Progenitor cell of endocrine pancreas (in vitro differentiated cells): ENCODE measurements at places on chromosomes 1 and 21.

DNA sequence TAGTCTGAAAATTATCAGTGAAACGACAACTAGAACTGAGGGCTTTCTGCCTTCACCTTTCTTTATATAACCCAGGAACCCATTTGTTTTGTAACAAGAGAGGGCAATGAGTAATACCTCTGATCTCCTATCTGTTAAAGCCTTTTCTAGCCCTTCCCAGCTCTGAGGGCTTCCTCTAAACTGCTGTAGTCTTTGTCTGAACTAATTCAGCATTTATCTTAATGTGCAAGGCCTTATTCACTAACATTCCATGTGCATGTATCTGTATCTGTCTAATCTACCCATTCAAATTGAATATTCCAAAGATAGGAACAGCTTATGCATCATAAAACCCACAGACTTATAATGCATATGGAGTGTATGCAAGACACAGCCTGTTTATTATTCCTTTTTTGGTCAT is 167.1 kb downstream of the LYPLAL1 start:
- DNase-seq, result no peak
- H3K4me1 ChIP-seq, result no peaks in the 10 kb centered on the region
- H3K27ac ChIP-seq, result no peak overlapping the region
- H3K36me3 ChIP-seq, result peaks cover 7% of the 10 kb centered on the region

- DNase-seq, result no peak
- no peak overlapping the region for H3K4me3 ChIP-seq
- no peak overlapping the region for H3K27ac ChIP-seq
- peaks cover 8% of the 10 kb centered on the region for H3K4me1 ChIP-seq
- no peaks in the 10 kb centered on the region for H3K27me3 ChIP-seq
- H3K36me3 ChIP-seq, result peaks cover 24% of the 10 kb centered on the region
Observed at GRCh38 chr1:224266915-224267856, 62.8 kb downstream of the NVL start.

- no peak overlapping the region for H3K27ac ChIP-seq
- peaks cover 10% of the 10 kb centered on the region for H3K4me1 ChIP-seq
- no peaks in the 10 kb centered on the region for H3K27me3 ChIP-seq
- no peak for DNase-seq
- H3K4me3 ChIP-seq, result no peak overlapping the region
- H3K36me3 ChIP-seq, result no peaks in the 10 kb centered on the region
Observed at GRCh38 chr1:16438924-16439323, 1.6 kb upstream of the NECAP2 start.

DNA sequence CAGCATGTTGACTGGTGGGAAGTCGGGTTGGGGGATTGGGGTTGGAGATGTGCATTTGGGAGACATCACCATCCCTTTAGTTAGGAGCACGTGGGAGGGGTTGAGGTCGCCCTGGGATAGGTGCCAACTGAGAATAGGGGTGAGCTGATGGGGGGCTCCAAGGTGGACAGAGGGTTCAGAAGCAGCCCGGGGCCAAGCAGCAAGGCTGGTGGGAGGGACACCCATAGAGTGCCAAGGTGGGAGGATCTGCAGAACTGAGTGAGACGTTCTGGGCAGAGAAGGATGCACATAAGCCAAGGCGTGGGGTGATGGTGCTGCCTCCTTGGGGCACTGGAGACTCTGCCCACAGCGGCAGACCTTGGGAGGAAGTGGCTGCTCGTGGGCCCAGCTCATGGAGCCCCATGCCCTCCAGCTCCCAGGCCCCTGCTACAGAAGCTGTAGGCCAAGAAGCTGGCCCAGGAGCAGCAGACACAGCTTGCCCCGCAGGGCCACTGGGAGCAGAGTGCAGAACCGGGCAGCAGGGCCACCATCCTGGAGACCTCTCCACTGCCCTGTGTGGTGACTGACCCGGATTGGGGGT is 31.4 kb upstream of the PKP1 start:
- no peak for DNase-seq
- no peaks in the 10 kb centered on the region for H3K36me3 ChIP-seq
- H3K27ac ChIP-seq, result no peak overlapping the region
- no peaks in the 10 kb centered on the region for H3K4me1 ChIP-seq
- H3K4me3 ChIP-seq, result no peak overlapping the region
- peaks cover 5% of the 10 kb centered on the region for H3K27me3 ChIP-seq

DNA sequence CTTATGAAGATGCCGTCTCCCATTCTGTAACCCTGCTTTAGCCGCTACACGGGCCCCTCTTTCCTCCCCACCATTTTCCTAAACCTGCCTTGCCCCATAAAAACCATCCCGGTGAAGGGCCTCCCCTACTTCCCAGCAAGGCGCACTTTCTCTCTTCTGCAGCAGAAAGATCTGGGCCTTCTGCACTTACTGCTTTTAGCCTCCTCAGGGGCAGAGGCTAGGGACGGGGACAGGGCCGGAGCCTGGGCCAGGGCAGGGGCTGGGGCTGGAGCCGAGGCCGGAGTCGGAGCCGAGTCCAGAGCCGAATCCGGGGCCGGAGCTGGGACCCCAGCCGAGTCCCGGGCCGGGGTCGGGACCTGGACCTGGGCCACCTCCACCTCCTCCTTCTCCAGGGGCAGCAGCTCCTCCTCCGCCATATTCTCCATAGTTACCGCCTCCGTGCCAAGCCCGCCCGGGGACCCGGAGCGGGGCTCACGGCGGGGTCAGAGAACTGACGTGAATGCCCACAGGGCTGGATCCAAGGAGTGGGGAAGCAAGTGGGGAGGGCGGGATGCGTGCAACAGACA is 382 bp downstream of the TRMT1L start:
- H3K4me3 ChIP-seq, result peak overlapping the region; percentile 98
- no peaks in the 10 kb centered on the region for H3K27me3 ChIP-seq
- H3K36me3 ChIP-seq, result peaks cover under 1% of the 10 kb centered on the region
- peak overlapping the region; percentile 99 for H3K27ac ChIP-seq
- peaks cover 30% of the 10 kb centered on the region for H3K4me1 ChIP-seq
- no peak for DNase-seq

- no peak for DNase-seq
- H3K4me1 ChIP-seq, result no peaks in the 10 kb centered on the region
- no peak overlapping the region for H3K27ac ChIP-seq
Observed at GRCh38 chr1:100767176-100767890, 47.8 kb downstream of the VCAM1 start.

DNA sequence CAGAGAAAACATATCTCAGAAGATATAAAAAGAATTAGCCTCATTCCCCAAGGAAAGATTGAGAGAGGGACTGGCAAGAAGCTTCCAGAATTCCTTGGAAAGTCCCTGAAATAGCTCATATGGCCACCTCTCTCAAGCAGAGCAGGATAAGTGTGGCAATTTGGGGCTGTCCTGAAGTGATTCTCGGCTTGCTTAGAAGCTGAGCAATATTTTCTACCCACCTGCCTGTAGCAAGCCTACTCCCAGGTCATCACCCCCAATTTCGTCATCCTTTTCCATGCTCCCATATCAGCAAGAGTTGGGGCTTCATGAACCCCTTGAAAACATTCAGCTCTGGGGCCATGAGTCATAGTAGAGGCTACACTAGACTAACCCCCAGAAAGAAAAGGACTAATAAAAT is 131.5 kb downstream of the PLPP3 start:
- peaks cover 17% of the 10 kb centered on the region for H3K4me1 ChIP-seq
- no peaks in the 10 kb centered on the region for H3K36me3 ChIP-seq
- no peak overlapping the region for H3K4me3 ChIP-seq
- H3K27ac ChIP-seq, result no peak overlapping the region
- no peaks in the 10 kb centered on the region for H3K27me3 ChIP-seq

- no peak overlapping the region for H3K27ac ChIP-seq
- no peaks in the 10 kb centered on the region for H3K36me3 ChIP-seq
- no peak overlapping the region for H3K4me3 ChIP-seq
- no peak for DNase-seq
- peaks cover 86% of the 10 kb centered on the region for H3K27me3 ChIP-seq
Observed at GRCh38 chr1:166039436-166040201, 127.2 kb downstream of the FAM78B start.

GRCh38 chr21:39700318-39700717 is 44.7 kb upstream of the IGSF5 start:
- peaks cover 6% of the 10 kb centered on the region for H3K27me3 ChIP-seq
- no peak overlapping the region for H3K27ac ChIP-seq
- H3K4me3 ChIP-seq, result no peak overlapping the region
- no peaks in the 10 kb centered on the region for H3K36me3 ChIP-seq
- H3K4me1 ChIP-seq, result peaks cover 1% of the 10 kb centered on the region
- no peak for DNase-seq

DNA sequence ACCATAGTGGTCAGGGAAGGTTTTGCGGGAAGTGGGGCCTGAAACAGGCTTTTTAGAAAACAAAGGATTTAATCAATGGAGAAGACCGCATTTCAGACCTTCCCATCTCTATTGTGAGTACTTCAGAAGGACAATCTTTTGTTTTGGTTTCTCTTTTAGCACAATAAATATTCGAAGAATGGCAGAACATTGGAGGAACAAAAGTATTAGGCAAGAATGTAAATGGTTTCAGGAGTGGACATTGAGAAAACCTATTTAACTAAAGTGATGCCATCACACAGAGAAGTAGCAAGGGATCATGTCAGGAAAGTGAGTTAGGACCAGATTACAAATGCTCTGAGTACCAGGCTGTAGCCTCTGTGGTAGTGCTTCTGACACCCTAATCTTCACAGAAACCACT is 26.8 kb upstream of the UBE2U start:
- no peak overlapping the region for H3K4me3 ChIP-seq
- peaks cover 38% of the 10 kb centered on the region for H3K36me3 ChIP-seq
- H3K27me3 ChIP-seq, result no peaks in the 10 kb centered on the region
- peaks cover 6% of the 10 kb centered on the region for H3K4me1 ChIP-seq

- H3K4me1 ChIP-seq, result peaks cover 28% of the 10 kb centered on the region
- peaks cover 1% of the 10 kb centered on the region for H3K36me3 ChIP-seq
- no peak overlapping the region for H3K27ac ChIP-seq
Observed at GRCh38 chr1:89946532-89946931, 48.4 kb upstream of the ZNF326 start.

- H3K27me3 ChIP-seq, result no peaks in the 10 kb centered on the region
- peaks cover 8% of the 10 kb centered on the region for H3K4me1 ChIP-seq
- DNase-seq, result no peak
- no peak overlapping the region for H3K27ac ChIP-seq
- H3K36me3 ChIP-seq, result no peaks in the 10 kb centered on the region
Observed at GRCh38 chr1:94970783-94971182, 43.9 kb upstream of the CNN3 start.

GRCh38 chr1:86541859-86542258 is 5.0 kb upstream of the CLCA4 start:
- no peak for DNase-seq
- no peaks in the 10 kb centered on the region for H3K4me1 ChIP-seq
- no peak overlapping the region for H3K27ac ChIP-seq
- no peaks in the 10 kb centered on the region for H3K36me3 ChIP-seq

GRCh38 chr1:6603238-6603914 is 707 bp upstream of the KLHL21 start:
- no peaks in the 10 kb centered on the region for H3K36me3 ChIP-seq
- peak overlapping the region; percentile 69 for H3K4me3 ChIP-seq
- H3K27ac ChIP-seq, result peak overlapping the region; percentile 99
- peaks cover 23% of the 10 kb centered on the region for H3K4me1 ChIP-seq
- peak; percentile 33 for DNase-seq

- peak overlapping the region; percentile 46 for H3K4me3 ChIP-seq
- H3K27ac ChIP-seq, result no peak overlapping the region
- H3K4me1 ChIP-seq, result peaks cover 12% of the 10 kb centered on the region
- no peak for DNase-seq
Observed at GRCh38 chr1:212698467-212699103, 1.1 kb downstream of the BATF3 start.

DNA sequence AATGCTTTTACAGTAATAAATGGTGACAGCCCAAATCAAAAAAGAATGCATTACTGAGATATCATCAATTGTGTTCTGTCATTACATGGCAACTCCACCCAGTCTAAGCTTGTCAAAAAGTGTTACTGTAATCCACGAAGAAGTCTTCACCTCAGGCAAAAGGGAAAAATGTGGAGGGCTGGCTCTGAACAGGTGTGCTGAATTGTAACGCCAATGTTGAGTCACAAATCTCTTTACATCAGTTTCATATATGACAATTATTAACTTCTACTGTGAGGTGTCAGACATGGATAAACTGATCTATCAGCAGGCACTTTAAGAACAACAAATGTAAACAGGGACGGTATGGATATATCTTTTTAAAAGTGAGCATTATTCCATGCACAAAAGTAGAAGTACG is 98.5 kb upstream of the DMRTA2 start:
- no peak for DNase-seq
- H3K36me3 ChIP-seq, result peaks cover 10% of the 10 kb centered on the region
- H3K27ac ChIP-seq, result no peak overlapping the region
- H3K27me3 ChIP-seq, result no peaks in the 10 kb centered on the region

- peaks cover 1% of the 10 kb centered on the region for H3K36me3 ChIP-seq
- H3K4me1 ChIP-seq, result no peaks in the 10 kb centered on the region
- H3K27ac ChIP-seq, result no peak overlapping the region
- H3K4me3 ChIP-seq, result no peak overlapping the region
- no peaks in the 10 kb centered on the region for H3K27me3 ChIP-seq
- no peak for DNase-seq
Observed at GRCh38 chr1:210571356-210572284, 242.9 kb downstream of the HHAT start.

DNA sequence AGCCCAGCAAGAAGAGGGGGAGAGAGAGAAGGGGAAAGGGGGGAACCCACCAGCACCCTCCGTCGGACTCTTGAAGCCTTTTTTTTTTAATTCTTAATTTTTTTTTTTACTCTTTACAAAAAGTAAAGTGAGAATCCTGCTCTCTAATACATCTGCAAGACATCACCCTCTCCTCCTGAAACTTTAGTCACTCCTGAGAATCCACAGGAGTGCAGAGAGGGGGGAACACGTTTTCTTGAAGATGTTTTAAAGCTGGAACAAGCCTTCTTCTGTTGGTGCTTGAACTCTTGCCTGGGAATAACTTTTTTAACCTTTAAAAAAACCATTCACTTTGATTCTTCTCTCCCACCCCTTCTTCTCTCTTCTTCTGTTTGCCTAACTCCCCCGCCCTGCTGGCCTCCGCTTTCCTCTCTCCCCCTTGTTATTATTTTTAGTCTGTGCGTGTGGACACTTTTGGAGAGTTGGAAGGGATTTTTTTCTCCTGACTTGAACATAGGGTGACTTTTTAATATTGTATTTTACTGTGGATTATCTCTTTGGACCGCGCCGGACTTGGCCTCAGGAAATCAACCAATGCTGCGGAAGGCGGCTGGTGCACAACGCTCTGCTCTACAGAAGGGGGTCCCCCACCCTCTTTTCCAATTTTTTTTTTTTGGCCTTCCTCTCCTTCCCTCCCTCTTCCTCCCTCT is 383 bp upstream of the PRRX1 start:
- H3K27me3 ChIP-seq, result peaks cover 98% of the 10 kb centered on the region
- peaks cover 20% of the 10 kb centered on the region for H3K4me1 ChIP-seq
- H3K36me3 ChIP-seq, result no peaks in the 10 kb centered on the region
- H3K27ac ChIP-seq, result no peak overlapping the region
- H3K4me3 ChIP-seq, result peak overlapping the region; percentile 67
- no peak for DNase-seq

GRCh38 chr1:23149114-23149513 is 19.5 kb downstream of the LUZP1 start:
- DNase-seq, result no peak
- H3K27me3 ChIP-seq, result no peaks in the 10 kb centered on the region
- H3K4me1 ChIP-seq, result peaks cover 17% of the 10 kb centered on the region
- no peak overlapping the region for H3K4me3 ChIP-seq

DNA sequence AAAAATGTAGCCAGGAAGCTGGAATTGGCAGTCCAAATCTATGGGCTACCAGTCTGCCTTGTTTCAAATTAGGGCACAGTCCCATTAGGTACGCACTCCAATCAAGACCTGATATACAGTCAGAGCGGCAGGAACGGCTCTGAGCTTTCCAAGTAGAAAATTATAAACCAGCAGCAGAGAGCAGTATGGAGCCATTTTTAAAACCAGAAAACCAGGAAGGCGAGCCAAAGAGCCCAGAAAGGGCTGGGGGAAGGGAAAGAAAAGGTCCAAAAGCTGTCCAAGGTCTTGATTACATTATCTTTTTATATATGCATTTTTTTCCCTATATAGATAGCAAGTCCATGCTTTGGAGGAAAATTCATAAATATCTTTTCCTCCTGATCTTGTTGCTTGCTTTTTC is 719.0 kb downstream of the RWDD3 start:
- H3K36me3 ChIP-seq, result no peaks in the 10 kb centered on the region
- no peak for DNase-seq
- H3K4me3 ChIP-seq, result no peak overlapping the region
- H3K27ac ChIP-seq, result no peak overlapping the region
- H3K4me1 ChIP-seq, result peaks cover 23% of the 10 kb centered on the region
